ENCODE measurements at places on chromosomes 3 and 15.

- DNase-seq: no peak
Observed at GRCh38 chr15:47987461-47987860, 133.3 kb upstream of the SLC24A5 start.

- no peak for DNase-seq
Observed at GRCh38 chr15:44215594-44215993, 20.5 kb upstream of the FRMD5 start.

DNA sequence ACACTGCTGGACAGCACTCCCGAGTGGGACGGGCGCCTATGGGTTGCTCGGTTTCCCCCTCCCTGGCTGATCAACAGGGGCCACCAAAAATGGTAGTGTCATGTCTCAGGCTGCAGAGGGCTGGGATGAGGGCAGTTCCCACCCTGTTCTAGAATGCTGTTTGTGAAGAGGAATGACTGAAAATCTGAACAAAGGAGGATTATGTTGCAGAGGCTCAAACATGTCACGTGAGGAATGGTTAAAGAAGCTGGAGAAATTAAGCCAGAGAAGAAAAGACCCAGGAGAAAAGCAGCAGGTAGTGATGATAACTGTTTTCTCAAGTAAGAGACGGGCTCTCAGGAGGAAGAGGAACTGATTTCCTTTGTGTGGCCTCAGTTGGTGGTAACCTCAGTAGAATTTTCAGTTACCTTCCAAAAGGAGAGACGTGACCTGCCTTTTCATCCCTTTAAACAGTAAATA lies 10.4 kb downstream of the SPG21 start:
- no peak for DNase-seq

- DNase-seq: no peak
Observed at GRCh38 chr3:13745636-13746035, 134.2 kb downstream of the WNT7A start.

DNA sequence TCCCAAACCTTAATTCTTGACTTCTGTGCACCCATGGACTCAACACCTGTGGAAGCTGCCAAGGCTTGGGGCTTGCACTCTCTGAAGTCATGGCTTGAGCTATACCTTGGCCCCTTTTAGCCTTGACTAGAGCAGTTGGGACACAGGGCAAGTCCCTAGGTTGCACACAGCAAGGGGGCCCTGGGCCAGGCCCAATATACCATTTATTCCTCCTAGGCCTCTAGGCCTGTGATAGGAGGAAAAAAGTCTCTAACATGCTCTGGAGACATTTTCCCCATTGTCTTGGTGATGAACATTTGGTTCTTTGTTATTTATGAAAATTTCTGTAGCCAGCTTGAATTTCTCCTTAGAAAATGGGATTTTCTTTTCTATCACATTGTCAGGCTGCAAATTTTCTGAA lies 186.1 kb downstream of the SEMA6D start:
- DNase-seq: no peak

- no peak for DNase-seq
Observed at GRCh38 chr3:177523872-177524438, 326.7 kb upstream of the TBL1XR1 start.

GRCh38 chr3:37417297-37418082 lies 243.1 kb upstream of the LRRFIP2 start:
- no peak for DNase-seq

GRCh38 chr3:2082871-2083480 lies 15.7 kb upstream of the CNTN4 start:
- DNase-seq: no peak

GRCh38 chr15:29888646-29889045 lies 66.4 kb upstream of the TJP1 start:
- no peak for DNase-seq

- DNase-seq: no peak
Observed at GRCh38 chr3:180117381-180118163, 80.8 kb upstream of the PEX5L start.

DNA sequence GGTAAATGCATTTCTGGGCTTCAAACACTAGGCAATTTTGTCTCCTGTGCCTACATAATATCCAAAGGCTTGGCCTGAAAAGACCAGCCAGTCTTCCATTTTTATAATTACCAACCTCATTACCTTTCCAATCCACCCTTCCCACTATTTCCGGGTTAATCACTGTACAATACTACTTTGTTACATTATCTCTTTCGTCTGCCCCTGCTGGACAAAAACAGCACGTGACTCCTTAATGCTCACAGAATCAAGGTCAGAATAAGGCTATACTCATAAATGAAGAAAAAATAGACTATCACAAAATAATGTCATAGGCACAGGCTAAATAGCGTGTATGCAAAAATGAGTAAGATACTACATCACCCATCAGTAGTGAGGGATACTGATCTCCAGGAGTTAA lies 40.1 kb downstream of the ABI3BP start:
- DNase-seq: no peak

GRCh38 chr15:66941108-66941711 lies 124.2 kb upstream of the SMAD3 start:
- no peak for DNase-seq

GRCh38 chr3:195149292-195150030 lies 121.5 kb downstream of the XXYLT1 start:
- no peak for DNase-seq

- no peak for DNase-seq
Observed at GRCh38 chr3:46604127-46604526, 8.2 kb upstream of the FAM240A start.

- no peak for DNase-seq
Observed at GRCh38 chr3:184629555-184630160, 68.1 kb downstream of the EPHB3 start.

GRCh38 chr3:249587-250262 lies 53.2 kb downstream of the CHL1 start:
- DNase-seq: no peak

DNA sequence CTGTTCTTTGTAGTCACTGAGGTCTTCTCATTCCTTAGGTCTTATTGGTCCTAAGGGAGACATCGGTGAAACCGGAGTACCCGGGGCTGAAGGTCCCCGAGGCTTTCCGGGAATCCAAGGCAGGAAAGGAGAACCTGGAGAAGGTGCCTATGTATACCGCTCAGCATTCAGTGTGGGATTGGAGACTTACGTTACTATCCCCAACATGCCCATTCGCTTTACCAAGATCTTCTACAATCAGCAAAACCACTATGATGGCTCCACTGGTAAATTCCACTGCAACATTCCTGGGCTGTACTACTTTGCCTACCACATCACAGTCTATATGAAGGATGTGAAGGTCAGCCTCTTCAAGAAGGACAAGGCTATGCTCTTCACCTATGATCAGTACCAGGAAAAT lies 11.6 kb downstream of the ADIPOQ start:
- DNase-seq: no peak

DNA sequence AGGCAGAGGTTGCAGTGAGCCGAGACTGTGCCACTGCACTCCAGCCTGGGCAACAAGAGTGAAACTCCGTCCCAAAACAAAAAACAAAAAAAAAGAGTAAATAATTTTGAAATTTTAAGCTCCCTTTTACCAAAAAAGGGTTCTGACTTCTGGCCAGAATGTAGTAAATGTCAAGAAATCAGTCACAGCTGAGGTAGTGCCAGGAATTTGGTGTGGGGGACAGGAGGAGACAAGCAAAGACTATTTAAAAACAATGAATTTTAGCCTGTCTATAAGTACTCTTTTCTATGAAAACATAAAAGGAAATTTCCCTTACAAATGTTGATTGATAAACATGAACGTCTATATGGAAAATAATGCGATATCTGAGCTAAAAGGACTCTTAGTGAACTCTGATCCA lies 363.7 kb downstream of the FHIT start:
- DNase-seq: no peak

- no peak for DNase-seq
Observed at GRCh38 chr15:101129851-101130380, 121.9 kb downstream of the CHSY1 start.

DNA sequence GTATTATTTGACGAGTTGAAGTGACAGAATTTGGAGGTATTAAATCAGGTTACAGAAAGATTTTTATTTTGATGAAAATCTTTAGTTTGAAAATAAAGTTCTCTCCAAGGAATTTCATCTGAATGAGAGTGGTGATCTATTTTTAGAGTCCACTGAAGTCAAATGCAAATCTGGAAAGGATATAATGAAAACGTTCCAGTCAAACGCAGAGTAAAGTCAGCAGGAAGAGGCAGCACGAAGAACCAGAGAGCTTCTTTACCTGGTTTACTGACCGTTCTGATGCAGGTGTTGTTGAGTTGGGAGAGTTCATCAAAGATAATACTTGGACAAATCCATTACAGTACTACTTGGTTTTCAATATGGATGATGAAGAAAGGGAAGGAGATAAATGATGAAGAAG lies 8.7 kb downstream of the P2RY14 start:
- DNase-seq: no peak

DNA sequence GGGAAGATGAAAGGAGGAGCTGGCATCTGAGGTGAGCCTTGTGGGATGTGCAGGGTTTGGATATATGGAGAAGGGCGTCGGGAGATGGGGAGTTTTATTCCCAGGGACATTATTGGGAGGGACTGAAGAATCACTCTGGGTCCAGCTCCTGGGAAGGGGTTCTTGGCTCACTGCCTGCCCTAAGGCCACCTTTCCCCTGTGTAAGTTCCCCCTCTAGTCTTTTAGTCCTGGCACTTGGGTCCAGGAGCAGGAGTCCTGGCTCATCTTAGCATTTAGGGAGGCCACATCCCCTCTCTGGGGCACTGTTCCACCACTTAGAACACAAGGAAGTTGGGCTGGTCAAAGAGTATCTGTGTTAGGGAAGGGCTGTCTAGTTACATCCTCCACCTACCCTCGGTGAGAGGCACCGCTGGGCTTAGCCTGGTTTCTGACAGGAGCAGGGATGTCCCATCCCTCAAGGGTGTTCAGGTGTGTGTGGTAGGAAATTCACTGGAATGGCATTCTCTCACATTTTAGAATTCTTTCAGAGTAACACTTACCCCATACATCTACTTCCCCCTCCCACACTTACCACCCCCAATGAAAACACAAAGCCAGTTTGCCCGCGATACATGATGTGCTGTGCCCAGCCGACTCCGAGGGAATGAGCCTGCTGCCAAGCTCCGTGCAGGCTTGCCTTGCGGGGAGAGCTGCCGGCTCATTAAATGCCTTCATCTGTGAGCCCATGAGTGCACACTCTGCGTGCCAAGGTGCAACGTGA lies 86.7 kb downstream of the FAM43A start:
- DNase-seq: no peak

DNA sequence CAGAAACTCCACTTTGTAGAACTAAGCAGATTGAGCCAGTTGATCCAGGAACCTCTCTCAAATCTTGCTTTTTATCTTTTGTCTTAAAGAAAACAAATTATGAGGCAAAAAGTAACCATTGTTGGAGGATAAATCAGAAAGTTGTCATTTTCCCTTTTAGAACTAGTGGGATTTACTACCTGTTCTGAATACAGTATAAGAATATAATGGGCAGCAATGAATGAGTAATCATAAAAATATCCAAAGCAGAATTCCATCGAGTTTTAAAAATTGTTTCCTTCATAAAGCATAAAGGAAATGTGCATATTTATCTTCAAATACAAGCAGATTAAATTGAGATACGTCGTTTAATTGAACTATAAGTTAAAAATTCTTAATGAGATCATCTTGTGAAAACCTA lies 15.9 kb upstream of the ANO10 start:
- no peak for DNase-seq

- DNase-seq: peak; percentile 6
Observed at GRCh38 chr15:71448688-71449114, 333.4 kb downstream of the THSD4 start.

DNA sequence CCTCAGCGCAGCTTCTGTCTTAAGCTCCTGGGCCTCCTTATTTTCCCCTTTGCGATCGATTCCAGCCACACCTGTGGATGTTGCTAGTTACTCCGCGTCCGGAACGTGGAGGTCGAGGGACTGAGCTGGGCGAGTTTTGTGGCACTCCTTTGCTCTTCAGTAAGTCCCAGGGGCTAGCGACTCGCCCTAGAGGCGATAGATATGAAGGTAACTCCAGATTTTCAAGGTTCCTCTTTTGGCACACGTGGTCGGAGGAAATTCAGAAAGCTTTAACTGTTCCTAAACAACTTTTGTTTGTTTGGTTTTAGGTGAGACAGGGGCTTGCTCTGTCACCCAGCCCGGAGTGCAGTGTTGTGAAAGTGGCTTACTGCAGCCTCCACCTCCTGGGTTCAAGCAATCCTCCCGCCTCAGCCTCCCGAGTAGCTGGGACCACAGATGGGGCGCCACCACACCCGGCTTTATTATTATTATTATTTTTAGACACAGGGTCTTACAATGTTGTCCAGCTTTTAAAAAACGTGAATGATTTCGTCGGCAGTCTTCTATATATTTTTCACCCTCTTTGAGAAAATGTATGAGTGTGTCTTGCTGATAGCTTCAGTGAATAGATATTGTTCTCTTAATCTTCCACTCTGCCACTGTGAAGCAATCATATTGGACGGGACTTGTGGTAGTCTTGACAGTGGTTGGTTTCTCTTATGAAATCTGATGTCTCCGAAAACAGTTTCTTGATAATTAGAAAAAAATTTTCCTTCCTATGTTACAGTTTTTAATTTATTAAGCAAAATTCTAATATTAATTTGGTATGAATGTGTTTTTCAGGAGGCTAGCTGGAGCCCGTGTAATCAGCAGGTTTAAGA lies 785 bp downstream of the MFSD1 start:
- peak; percentile 15 for DNase-seq

DNA sequence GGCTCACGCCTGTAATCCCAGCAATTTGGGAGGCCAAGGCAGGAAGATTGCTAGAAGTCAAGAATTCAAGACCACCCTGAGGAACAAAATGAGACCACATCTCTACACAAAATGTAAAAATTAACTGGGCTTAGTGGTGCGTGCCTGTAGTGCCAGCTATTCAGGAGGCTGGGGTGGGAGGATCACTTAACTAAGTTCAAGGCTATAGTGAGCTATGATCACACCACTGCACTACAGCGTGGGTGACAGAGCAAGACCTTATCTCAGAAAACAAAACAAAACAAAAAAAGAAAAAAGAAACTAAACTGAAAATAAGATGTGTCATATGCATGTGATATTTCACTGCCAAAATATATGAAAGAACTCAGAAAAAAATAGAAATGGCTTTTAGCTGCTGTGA lies 243.3 kb upstream of the CCDC54 start:
- no peak for DNase-seq

DNA sequence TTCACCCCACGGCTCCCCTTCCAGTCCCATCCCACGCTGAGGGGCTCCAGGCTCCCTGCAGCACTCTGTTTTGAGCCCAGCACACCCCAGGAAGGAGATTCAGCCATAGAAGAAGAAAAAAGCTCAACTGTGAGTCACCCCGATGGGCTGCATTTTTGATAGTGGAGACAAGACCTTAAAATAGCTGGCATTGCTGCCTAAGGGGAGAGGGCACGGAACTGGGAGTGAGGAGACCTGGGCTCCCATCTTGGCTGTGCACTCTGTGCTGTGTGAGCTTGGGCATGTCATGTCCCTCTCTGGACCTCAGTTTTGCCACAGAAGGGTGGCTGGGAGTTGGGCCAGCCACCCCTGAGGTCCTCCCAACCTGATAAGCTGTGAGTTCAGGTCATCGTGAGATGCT lies 57.2 kb upstream of the SMAD6 start:
- no peak for DNase-seq

DNA sequence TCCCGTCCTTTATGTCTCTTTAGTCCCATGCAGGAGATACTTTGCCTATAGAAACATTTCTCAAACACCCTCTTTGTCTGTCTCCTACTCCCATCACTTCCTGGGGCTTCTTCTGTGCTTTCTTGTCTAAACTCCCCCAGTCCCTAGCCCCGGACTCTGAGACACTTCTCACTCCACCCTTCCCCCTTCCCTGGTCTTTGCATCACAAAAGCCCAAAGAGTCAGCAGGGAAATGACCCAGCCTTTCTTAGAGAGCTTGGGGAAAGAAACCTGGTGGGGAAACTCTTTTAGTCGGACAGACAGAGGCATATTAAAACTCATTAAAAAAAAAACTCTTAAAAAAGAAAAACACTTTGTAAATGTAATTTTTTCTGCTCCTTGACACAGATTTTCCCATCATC lies 211.2 kb downstream of the TJP1 start:
- DNase-seq: no peak

All from stimulated activated CD4-positive, alpha-beta T cell treated with anti-CD3 and anti-CD28 coated beads, Interleukin-4, amount 100 ng/mL, for 24 hours (primary cell).